SW 1271 (cell line): ENCODE measurements at places on chromosomes 4 and X.

- no peak for DNase-seq
Observed at GRCh38 chrX:71910643-71910985, at the start of gene NHSL2. Gene NHSL2, plus strand, starts transcription at chrX:71910845.

- no peak for DNase-seq
Observed at GRCh38 chrX:79094075-79094832, 50.2 kb upstream of the GPR174 start.

- DNase-seq, result no peak
Observed at GRCh38 chr4:105107095-105107856, 39.4 kb upstream of the TET2 start.

- DNase-seq, result no peak
Observed at GRCh38 chrX:44843318-44843702, 511 bp upstream of the DUSP21 start.

DNA sequence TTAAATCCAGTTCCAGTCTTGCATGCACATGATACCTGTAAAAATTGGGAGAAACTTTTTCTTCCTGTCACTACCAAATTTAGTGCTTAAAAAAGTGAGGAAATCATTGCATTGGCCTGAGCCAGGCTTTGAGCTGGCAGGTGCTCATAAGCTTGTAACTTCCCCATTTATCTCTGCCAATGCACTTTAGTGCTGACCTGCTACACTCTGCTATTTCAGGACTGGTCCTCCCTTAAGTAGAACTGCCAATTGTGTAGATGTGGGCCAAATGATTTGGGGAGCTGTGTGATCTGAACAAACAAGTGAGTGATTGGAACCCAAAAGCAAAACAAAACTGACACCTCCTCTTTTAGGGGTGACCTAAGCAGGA lies 51.8 kb downstream of the ZNF827 start:
- no peak for DNase-seq

DNA sequence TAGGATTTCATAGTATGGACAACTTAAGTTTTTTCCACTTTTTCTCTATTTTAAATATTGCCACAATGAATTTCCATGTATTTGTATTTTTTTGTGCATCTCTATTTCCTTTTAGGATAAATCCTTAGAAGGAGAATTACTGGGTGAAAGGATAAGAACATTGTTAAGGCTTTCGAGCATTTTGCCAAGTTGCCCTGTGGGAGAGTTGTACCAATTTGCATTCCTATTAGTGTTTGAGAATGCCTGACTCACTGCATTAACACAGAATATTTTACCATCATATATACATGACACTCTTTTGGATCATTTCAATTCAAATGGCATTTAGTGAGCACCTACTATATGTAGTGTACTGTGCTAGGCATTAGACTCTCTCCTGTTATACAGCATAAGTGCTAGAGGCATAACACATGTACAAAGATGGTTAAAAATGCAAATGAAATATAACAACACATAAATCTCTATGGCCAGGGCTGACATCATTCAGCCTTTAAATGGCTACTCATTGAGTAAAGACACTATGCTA lies 57.0 kb downstream of the PLAC1 start:
- DNase-seq, result no peak

- peak; percentile 37 for DNase-seq
Observed at GRCh38 chr4:19776021-19776459, 475.7 kb upstream of the SLIT2 start.

DNA sequence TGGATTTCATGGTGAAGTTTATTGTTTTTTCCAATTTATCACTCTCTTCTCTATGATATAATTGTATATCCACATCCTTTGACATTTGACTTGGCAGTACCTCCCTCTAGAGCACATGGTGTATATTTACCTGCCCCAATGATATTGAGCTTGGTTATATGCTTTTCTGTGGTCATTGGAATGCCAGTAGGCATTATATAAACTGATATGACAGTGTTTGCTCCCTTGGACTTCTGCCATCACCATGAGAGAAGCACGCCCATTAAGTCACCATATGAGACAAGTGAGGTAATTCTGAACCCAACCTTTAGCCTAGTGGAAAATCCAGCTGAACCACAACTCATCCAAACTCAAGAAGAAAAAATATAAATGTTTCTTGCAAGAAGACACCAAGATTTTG lies 2761.5 kb downstream of the ARAP2 start:
- DNase-seq, result no peak

DNA sequence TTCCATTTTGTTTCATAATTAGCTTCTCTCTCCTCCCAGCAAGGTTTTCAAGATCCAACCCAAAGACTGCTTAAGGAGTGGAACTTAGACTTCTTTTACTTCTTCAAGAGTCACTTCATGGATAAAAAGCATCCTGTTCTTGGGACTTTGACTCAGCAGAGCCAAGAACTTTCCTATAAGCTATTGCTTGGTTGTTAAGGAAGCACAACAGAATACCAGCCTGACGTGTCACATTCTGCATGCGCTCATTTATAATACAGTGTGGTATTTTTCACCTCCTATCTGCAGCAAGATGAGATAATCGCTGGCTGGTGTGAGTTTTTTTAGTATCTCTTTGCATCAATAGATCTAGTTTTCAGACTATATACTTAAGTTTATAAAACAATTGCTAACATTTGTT lies 152.1 kb downstream of the PALLD start:
- peak; percentile 1 for DNase-seq

DNA sequence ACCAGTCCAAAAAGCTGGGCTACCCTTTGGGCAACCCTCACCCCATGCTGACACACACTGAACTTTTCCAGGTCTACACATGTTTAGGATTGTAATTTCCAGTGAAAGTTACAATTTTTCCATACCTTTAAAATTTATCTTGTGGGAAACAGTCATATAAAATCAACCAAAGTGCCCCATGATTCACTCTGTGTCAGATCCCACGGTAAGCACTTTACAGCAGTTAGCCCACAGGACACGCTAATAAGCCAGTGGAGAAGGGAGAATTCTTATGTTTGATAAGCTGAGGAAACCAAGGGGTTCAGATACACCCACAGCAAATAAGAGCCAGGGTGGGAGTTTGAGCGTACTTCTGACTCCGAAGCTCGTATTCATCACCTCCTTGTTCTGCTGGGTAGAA lies 72.4 kb upstream of the TBL1X start:
- DNase-seq, result no peak

DNA sequence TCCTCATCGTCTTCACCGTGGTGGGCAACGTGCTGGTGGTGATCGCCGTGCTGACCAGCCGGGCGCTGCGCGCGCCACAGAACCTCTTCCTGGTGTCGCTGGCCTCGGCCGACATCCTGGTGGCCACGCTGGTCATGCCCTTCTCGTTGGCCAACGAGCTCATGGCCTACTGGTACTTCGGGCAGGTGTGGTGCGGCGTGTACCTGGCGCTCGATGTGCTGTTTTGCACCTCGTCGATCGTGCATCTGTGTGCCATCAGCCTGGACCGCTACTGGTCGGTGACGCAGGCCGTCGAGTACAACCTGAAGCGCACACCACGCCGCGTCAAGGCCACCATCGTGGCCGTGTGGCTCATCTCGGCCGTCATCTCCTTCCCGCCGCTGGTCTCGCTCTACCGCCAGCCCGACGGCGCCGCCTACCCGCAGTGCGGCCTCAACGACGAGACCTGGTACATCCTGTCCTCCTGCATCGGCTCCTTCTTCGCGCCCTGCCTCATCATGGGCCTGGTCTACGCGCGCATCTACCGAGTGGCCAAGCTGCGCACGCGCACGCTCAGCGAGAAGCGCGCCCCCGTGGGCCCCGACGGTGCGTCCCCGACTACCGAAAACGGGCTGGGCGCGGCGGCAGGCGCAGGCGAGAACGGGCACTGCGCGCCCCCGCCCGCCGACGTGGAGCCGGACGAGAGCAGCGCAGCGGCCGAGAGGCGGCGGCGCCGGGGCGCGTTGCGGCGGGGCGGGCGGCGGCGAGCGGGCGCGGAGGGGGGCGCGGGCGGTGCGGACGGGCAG lies 792 bp downstream of the ADRA2C start:
- DNase-seq, result peak; percentile 24

DNA sequence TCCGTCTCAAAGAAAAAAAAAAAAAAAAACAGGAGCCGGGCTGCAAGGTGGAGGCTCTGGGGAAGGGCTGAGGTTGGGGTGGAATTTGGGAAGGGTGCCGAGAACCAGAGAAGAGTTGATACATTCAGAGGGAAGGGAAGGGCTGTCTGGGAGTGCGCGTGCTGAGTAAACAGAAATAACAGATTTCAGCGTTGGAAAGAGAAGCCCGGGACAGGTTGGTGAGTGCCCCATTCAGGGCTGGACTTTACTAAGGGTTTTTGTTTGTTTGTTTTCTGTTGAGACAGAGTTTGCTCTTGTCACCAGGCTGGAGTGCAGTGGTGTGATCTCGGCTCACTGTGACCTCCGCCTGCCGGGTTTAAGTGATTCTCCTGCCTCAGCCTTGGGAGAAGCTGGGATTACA lies 1.7 kb upstream of the IL3RA start:
- no peak for DNase-seq

- no peak for DNase-seq
Observed at GRCh38 chr4:154018659-154019058, 229.8 kb upstream of the SFRP2 start.

GRCh38 chr4:52861171-52861823 lies 820 bp upstream of the RASL11B start:
- DNase-seq, result no peak

DNA sequence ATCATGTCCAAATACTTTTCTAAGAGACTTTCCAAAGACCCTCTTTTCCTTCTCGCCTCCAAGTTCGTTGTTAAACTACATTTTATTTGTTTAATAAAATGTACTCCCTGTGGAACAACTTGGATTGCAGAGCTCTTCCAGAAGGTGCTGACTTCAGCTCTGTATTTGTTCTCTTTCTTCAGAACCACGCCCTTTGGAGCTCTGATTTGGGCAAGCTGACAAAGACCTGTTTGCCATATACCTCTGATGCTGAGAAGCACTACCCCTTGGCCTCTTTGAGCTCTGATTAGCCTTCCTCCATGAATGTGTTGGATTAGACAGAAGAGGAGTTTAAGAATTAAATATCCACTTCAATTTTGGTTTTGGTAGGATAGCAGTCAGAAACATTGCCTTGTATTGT lies 815.1 kb upstream of the POU3F4 start:
- DNase-seq, result no peak

DNA sequence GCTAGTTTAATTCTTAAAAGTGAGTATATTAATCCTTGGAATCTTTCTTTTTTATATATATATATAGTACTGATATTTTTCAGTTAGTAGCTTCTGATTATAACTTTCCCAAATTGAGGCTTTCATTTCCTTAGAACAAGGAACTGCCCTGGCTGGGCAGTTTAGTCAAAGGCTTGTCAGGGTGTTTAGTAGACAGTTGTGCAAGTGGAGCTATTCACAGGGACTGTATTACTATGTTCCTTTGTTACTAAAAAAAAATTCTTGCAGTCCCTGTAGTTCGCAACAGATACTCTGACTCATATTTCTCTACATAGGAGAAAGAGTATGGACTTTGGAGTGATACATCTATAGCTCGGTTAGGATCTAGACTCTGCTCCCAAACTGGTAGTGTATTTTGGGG lies 20.8 kb downstream of the USO1 start:
- no peak for DNase-seq

- DNase-seq, result no peak
Observed at GRCh38 chrX:8914681-8915080, 113.5 kb upstream of the FAM9A start.

- no peak for DNase-seq
Observed at GRCh38 chrX:13082206-13083065, 38.0 kb upstream of the FAM9C start.

GRCh38 chr4:8104491-8105305 lies 53.9 kb downstream of the ABLIM2 start:
- DNase-seq, result no peak

- DNase-seq, result no peak
Observed at GRCh38 chr4:84994280-84994679, 27.8 kb upstream of the WDFY3 start.

DNA sequence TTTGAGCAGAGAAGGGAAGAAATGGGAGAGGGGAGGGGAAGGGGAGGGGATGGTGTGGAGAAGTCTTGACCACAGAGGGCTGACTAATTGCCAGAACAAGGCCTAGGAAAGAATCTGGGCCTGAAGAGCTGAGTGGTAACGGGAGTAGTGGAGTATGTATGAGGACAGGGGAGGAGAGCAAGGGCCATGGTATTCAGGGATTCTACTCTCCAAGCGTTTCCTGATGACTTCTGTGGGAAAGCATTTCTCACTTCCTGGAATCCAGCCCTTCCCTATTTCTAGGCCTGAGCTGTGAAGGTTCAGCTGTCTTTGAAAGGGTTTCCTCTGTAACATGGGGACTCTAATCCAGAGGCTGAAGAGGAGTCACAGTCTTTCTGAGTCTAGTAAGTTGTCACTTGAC lies 19.7 kb upstream of the SOX3 start:
- peak; percentile 21 for DNase-seq

GRCh38 chr4:94032754-94033153 lies 174.9 kb upstream of the SMARCAD1 start:
- no peak for DNase-seq

GRCh38 chrX:23434356-23434884 lies 99.8 kb downstream of the PTCHD1 start:
- DNase-seq, result no peak

GRCh38 chrX:39476604-39477021 lies 621.1 kb downstream of the BCOR start:
- no peak for DNase-seq

DNA sequence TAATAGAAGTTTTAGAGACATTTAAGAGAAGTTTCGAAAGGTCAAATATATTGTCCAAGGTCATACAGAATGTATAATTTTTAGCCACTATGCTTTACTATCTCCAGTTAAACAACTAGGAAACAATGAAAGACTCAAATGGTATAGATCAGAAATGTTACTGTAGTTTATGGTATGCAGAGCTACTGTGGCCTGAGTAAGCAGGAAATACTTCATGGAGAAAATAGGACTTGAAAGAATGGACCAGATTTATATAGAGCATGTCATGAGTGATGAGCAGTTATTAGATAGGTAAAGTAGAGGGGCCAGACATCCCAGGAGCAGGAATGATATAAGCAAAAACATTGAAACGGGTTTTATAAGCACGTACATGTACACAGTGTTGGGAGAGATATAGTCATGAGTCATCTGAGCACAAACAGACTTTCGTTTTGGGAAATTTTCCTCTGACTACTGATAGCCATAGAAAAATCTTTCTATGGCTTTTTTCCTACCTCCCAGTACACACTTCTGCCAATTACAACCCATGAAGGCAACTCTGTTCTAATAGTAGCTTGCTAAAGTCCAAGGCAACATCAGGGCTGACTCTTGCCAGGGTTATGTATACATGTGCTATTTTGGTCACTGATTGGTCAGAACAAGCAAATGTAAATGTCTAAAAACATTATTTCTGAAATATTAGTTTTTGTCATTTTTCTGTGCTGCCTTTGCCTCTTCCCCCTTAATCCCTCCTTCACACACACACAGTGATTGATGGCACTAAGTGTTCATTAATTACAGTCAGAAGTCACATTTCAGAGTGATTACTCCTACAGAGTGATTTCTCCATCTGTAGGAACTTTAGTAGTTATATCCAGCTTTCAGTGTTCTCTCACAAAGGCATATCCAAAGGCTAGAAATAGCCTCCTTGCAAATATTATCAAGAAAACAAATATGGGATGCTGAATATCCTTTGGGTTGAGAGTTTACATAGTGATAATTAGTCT lies 198.7 kb downstream of the ENOX2 start:
- no peak for DNase-seq

GRCh38 chr4:3480528-3481112 lies 17.5 kb downstream of the DOK7 start:
- peak; percentile 57 for DNase-seq

- DNase-seq, result no peak
Observed at GRCh38 chr4:79862821-79863220, 210.2 kb downstream of the ANTXR2 start.

GRCh38 chrX:7119950-7120877 lies 27.3 kb upstream of the STS start:
- DNase-seq, result no peak

GRCh38 chrX:149032449-149032848 lies 472.7 kb downstream of the IDS start:
- no peak for DNase-seq

GRCh38 chr4:95531141-95531540 lies 17.6 kb downstream of the UNC5C start:
- DNase-seq, result no peak
